ENCODE measurements at places on chromosomes 11 and 22.

DNA sequence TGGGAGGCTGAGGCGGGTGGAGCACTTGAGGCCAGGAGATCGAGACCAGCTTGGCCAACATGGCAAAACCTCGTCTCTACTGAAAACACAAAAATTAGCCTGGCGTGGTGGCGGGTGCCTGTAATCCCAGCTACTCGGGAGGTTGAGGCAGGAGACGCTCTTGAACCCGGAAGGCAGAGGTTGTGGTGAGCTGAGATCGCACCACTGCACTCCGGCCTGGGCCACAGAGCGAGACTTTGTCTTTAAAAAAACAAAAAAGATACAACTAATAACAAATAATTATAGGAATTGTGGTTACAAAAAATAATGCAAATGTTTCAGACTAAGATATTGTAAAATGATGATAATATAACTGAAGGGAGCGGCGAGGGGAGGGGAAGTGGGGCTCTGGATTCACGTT is 90.3 kb upstream of the RTL6 start:
- DNase-seq, result no peak

- DNase-seq, result no peak
Measured at GRCh38 chr11:70381872-70382861, 16.2 kb upstream of the CTTN start.

DNA sequence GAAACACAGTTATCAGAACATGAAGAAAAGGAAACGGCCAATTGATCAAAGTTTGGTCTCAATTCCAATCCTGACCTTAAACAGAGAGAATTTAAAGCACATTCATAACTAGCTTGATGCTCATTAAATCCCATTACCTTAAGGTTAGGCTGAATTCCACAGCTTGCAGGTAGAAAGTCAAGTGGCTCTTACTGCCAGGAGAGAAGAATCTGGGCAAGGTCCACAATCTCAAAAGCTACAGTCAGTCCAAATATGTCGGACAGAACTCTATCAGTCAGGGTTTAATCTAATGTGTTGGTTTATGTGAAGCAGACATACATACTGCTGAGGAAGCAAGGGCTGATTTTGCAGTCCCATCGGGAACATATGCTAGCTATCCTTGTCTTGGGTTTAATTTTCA is 348.8 kb downstream of the SOX6 start:
- no peak for DNase-seq

DNA sequence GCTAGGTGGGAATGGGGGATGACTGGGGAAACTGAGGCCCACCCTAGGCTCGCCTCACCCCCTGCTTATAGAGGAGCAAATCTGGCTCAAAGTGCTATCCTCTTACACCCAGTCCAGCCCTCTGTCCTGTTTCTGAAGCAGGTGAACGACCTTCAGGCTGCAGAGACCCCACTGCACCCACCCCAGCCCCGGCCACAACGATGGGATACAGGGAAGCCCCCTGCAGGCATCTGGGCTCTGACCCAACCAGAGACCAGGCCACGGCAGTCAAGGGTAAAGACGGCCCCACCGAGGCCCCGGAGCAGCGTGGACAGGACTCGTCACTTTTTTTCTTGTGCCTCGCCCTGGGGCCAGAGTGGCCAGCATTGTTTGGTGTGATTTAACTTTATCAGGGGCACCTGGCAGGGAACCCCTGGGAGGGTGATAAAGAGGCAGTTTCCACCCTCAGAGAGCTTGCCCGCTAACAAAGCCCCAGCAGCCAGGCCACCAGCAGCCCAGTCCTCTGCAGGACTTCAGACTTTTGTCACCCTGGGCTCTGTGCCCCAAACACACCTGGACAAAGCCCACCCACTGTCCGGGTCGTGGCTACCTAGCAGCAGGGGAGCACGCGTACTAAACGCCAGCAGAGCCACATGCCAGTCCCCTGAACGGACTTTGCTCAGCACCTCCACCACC is 612.6 kb downstream of the TBC1D22A start:
- no peak for DNase-seq

- DNase-seq, result no peak
Measured at GRCh38 chr11:119608781-119609180, 120.2 kb downstream of the NECTIN1 start.

DNA sequence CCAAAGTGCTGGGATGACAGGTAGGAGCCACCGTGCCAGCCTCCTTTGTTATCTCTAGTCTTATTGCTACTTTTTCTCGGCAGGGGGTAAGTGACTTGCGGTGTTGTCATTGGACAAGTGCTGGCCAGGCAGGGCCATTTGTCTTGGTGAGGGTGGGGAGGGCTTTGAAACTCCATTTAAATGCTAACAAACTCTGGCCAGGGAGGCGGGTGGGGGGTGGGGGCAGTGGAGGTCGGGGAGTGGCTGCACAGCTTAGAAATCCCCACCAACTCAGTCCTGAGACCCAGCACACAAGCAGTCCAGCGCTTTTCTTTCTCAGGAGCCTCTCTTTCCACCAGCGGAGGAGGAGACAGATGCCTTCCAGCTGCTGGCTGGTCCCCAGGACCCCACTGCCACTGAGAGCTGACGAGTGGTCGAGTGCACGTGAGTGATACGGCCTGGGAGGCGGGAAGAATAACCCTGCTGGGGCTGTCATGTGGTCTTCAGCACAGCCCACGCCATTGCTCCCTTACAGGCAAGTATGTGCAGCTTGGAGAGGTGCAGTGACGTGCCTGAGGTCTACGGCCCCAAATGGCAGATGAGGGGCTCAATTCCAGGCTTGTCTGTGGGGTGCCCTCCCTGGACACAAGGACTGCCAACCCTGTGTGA is 24.2 kb upstream of the OSBPL5 start:
- no peak for DNase-seq

DNA sequence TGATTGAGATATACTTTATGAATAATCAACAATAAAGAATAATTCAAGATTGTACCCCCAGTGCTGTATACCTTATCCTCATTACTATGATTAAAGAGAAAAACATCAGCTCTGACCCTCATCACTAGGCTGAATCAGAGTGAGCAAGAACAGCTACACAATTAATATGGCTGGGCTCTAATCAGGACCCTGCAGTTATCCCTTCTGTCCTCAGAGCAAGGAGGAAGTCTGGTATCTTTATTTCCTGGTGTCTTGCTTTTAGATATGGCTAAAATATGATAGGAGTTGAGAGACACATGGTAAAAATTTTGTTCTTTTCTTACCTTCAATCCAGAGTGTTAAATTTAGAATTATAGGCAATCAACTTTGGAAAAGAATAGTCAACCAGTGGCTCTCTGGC is 28.6 kb upstream of the GAB2 start:
- DNase-seq, result no peak

GRCh38 chr11:72575533-72576242 is 98.5 kb downstream of the PDE2A start:
- no peak for DNase-seq

DNA sequence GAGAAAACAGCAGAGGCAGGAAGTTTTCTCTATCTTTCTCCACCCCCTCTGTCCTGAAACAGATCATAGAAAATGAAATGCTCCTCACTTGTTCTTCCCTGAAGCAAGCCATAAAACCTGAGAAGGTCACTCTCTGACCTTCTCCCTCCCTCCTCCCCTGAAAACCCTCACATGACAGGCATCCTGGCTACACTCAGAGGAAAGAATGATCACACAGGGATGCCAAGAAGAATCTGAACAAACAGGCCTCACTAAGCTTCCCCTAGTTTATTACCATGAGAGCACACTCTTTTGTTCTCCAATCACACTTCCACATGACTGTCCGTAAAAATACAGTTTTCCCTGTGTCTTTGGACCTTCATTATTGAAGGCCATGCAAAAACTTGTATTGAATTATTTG is 300.1 kb downstream of the BUD13 start:
- no peak for DNase-seq

DNA sequence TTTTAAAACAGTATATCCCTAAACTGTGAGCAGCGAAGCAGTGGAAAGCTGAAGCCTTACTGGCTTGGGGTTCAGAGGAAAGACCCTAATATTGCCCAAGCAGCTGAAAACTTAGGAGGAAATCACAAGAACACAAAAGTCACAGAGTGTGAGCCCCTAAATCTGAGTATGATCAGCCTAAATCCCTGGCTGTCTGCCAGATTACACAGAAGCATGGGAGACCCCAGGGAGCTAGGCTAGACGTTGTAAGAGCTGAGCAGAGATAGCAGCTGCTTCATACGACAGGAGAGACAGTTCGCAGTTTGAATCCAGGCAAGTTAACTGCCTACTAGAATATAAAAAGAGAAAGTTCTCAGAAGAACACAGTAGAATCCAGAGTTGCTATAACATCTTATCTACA is 81.2 kb downstream of the PACS1 start:
- DNase-seq, result no peak
